CD4-positive, alpha-beta T cell (primary cell): ENCODE measurements at places on chromosomes 12 and 14.

DNA sequence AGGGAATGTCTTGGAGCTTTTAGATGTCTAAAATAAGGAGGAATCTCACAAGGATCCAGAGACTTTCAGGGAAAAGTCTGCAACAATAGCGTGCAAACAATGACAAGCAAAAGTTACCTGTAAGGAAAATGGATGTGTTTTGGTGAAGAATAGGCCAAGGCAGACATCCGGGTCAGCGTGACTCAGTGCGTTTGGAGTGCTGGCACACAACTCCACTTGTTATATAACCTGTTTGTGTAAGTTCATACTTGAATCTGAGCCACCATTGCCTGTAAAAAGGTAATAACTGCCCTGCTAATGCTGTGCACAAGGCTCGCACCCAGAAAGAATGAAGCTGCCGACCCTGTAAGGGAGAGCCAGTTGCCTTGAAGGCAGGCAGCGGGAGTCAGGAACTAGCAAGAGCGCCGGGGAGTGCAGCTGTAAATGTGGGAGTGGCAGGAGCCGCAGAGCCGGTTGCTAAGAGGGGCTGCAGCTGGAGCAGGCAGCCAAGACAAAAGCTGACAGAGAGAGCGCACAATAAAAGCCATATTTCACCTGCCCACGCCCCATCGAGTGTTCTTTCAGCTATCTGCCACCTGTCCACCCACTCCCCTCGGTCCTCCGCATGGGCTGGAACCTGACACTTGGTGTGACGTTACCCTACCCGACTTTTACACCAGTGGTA is 638.5 kb upstream of the MIS18BP1 start:
- no peak for DNase-seq

- no peak for DNase-seq
Measured at GRCh38 chr12:19897900-19898408, 458.7 kb downstream of the AEBP2 start.

DNA sequence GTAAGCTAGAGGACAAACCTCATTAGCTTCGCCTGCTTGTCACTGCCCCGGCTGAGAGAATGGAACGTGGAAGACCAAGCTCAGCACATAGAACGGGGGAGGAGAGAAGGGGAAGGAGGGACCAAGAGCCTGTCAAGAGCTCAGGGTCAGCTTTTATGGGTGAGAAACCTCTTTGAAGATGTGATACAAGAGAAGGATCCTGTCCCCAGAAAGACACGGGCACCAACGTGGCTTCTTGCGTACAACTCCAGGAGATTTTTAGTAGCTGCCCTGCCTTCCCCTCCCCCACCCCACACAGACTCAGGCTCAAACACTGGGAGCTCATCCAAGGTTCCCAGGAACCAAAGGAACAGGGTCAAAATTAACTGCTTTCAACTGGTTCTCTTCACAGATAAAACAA is 34.7 kb downstream of the APPL2 start:
- no peak for DNase-seq

- DNase-seq = no peak
Measured at GRCh38 chr12:93221841-93222240, 155.9 kb upstream of the NUDT4 start.

- DNase-seq = no peak
Measured at GRCh38 chr12:5581019-5581418, 149.1 kb downstream of the NTF3 start.

DNA sequence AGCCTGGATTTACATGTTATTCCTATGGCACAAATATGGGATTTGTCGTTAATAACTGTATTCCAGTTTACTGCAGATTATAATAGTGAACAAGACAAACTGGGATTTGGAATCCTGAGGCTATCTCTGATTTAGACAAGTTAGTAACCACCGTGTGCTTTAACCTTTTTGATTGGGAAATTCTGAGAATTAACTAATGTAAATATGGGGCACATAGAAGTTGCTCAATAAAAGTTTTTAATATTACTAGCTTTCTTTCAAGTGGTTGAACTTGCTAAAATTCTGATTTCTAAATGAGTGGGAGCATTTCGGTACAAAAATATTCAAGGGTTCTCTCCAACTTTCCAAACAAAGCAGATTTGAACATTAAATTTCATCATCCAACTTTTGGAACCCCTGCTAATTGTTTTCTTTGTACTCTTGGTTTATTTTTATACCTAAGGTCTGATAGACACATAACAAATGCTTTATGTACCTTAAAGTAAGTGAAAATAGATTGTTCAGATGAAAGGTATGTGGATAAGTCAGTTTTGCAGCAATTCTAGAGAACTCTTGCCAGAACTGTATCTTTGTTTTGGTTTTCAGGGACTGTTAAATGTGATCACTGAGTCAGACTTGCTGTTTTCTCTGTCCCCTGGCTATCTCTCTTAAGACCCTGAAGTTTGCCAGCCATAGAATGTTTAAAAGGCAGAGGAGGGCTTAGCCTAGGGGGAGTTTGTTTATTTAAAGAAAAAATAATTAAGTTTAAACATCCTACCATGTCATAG is 57.5 kb downstream of the FRS2 start:
- no peak for DNase-seq

DNA sequence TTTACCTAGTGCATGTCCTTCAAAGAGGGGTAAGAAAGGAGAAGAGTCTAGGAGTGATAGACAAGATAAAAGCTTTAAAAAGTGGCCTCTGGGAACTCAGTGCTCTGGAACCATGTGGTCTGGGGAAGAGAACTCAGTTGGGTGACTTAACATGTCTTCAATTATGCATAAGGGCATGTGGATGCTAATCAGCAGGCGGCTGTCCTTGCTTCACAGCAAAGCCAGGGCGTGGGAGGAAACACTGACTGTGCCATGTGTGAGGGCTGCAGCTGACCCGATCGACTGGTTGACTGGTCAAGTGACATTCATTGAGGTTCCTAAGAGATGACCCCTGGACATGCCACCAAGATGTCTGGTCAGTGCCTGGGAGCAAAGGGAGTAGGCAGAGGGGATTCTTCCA is 1053.8 kb downstream of the BCL11B start:
- no peak for DNase-seq

DNA sequence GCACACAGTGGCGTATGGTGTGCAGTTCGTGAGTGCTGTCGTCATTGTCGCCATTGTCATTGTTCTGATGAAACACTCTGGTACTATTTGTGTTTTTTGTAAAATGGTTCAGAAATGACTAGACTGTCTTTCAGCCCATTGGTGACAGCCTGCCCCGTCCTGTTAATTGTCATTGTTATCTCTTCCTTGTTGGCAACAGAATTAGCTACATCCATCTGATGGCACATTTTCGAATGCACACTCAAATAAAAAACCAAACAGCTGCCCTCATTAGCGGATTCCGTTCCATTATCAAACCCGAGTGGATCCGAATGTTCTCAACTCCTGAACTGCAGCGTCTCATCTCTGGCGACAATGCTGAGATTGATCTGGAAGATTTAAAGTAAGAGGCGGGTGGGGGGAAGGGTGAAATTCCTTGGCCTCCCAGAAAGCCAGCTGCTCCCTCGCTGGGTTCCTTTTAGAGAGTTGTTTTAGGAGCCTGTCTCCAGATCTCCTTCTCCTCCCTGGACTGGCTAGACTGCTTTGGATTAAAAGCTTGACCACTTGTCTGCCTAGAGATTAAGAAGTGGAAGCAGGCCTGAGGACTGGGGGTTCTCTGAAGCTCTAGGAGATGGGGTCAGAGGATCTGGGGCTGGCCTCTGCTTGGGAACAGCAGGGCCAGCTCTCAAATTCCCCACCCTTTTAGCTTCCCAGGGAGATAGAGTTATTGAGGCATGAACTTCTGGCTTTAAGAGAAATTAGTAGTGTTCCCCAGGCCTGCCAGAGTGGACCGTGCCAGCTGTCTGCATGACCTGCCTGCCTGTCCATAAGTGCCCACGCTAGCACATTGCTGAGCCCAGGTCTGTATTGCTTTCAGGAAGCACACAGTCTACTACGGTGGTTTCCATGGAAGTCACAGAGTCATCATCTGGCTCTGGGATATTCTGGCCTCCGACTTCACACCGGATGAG is 43.3 kb downstream of the MMAB start:
- no peak for DNase-seq
